MCF 10A (cell line): ENCODE measurements at places on chromosomes 12 and 14. TPM values are rescaled to one million over a fixed set of nuclear protein-coding genes. Genes with fewer than 3 reads are reported as not detected.

Gene SYT10
- total RNA-seq = not detected in 2 replicates

Gene AQP2
- total RNA-seq = not detected in 2 replicates

Gene SIRT4
- total RNA-seq = 0.61 TPM in 1 of 2 replicates, not detected in the other

Gene WSCD2
- not detected in 2 replicates for total RNA-seq

Gene RTL1
- total RNA-seq = not detected in 2 replicates

Gene LTB4R
- 15.8 and 19.9 TPM in 2 replicates for total RNA-seq

Gene MORN3
- total RNA-seq = 0.35 and 0.52 TPM in 2 replicates

Gene RPS29
- 1,499 and 1,837 TPM in 2 replicates for total RNA-seq

Gene SMOC1
- total RNA-seq = 22.9 and 23.6 TPM in 2 replicates

Gene NTN4
- total RNA-seq = 53.0 and 96.4 TPM in 2 replicates

Gene BHLHE41
- 1.1 and 3.4 TPM in 2 replicates for total RNA-seq

Gene SLC2A14
- total RNA-seq = not detected in 2 replicates

GRCh38 chr14:55730592-55731310 lies 150.7 kb downstream of the KTN1 start:
- DNase-seq = no peak

- no peak for DNase-seq
Measured at GRCh38 chr14:96744262-96744661, 52.9 kb upstream of the VRK1 start.

DNA sequence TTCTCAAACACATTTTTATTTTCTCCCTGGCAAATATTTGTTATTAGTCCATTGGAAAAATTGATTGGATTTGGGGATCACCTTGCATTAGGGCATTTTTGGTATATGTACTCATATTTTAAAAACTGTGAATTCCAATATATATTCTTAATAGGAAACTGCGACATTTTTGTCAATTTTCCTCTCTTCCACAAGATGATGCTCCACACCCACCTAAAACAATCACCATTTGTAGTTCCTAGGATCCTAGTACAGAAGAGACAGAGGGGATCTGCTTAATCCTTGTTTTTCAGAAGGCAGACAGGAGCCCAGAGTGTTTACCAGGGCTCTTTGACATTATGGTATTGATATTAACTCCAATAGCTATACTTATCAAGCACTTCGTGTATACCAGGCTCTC lies 22.8 kb upstream of the OASL start:
- peak; percentile 25 for DNase-seq

GRCh38 chr12:26777236-26777635 lies 55.8 kb downstream of the ITPR2 start:
- DNase-seq = no peak

- no peak for DNase-seq
Measured at GRCh38 chr12:124396544-124397398, 101.9 kb downstream of the RFLNA start.

GRCh38 chr12:111991946-111992345 lies 21.0 kb downstream of the TMEM116 start:
- no peak for DNase-seq

DNA sequence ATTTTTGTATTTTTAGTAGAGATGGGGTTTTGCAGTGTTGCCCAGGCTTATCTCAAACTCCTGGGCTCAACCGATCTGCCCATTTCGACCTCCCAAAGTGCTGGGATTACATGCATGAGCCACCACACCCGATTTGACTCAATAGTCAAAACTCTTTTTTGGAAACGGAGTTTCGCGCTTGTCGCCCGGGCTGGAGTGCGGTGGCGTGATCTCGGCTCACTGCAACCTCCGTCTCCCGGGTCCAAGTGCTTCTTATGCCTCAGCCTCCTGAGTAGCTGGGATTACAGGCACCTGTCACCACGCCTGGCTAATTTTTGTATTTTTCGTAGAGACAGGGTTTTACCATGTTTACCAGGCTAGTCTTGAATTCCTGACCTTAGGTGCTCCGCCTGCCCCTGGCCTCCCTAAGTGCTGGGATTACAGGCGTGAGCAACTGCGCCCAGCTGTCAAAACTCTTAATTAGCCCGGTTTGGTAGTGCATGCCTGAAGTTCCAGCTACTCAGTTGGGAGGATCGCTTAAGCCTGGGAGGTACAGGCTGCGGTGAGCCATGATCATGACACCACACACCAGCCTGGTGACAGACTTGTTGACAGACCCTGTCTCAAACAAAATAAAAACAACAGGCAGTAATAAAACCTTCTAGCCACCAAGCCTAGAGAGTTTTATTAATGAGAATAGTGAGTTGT lies 12.4 kb downstream of the MED21 start:
- no peak for DNase-seq

DNA sequence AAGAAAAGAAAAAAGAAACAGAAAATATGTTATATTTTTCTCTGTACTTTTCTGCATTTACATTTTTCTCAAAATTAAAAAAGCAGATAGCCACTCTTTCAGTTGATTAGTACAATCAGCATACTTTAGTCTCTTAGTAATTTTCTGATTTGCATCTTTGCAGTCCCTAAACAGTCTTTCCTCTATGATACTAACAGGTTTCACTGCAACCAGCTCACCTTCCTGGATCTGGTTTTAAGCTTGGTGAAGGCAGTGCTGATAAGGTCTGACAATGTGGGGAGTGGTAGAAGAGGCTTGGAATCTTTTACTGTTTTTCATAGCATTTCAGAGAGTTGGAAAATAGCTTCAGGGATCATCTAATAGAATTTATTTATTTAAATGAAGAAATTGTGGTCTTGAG lies 457.6 kb downstream of the ZFP36L1 start:
- no peak for DNase-seq

DNA sequence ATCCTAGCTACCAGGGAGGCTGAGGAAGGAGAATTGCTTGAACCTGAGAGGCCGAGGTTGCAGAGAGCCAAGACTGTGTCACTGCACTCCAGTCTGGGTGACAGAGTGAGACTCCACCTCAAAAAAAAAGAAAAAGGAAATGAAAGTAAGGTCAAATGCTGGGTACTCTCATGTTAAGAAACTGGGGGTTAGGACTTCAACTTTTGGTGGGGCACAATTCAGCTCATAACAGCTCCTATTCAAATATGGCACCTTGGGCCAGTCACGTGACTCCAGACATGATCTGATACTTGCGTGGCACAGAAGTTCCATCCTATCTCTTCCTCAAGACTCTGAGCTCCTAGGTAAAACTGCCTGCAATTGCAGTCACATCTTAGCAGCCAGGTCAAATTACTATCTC lies 142.7 kb downstream of the EGLN3 start:
- no peak for DNase-seq

DNA sequence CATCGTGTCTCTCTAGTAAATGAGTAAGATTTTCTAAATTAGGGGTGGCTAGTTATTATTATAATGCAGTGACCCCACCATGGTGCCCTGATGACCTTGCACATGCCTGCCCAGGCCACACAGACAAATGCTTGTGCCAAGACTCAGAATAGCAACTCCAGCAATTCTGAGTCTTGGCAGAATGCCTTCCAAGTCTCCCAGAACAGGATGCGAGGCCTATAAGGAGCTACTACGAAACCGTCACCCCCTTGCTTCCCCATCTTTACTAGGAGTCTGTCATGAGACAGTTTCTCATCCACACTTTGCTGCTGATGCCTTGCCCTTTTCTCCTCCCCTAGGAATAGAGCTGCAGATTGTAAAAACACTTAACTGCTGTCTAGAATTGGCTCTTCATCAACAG lies 559.9 kb downstream of the TRHDE start:
- DNase-seq = no peak

GRCh38 chr12:120643574-120643973 lies 3.1 kb downstream of the CABP1 start:
- DNase-seq = no peak

DNA sequence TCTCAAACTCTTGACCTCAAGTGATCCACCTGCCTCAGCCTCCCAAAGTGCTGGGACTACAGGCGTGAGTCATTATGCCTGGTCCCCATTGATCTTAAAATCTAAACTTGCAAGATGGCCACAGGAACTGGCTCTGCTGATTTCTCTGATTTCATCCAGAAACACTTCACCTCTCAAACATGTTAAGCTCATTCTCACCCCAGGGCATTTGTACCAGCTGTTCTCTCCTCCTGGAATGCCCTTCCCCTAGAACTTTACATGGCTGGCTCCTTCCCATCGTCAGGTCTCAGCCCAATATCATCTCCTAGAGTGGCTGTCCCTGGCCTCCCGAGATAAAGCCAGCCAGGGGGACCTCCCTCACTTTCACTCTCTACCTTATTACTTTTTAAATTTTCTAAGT lies 5.3 kb upstream of the LRTM2 start:
- DNase-seq = no peak

DNA sequence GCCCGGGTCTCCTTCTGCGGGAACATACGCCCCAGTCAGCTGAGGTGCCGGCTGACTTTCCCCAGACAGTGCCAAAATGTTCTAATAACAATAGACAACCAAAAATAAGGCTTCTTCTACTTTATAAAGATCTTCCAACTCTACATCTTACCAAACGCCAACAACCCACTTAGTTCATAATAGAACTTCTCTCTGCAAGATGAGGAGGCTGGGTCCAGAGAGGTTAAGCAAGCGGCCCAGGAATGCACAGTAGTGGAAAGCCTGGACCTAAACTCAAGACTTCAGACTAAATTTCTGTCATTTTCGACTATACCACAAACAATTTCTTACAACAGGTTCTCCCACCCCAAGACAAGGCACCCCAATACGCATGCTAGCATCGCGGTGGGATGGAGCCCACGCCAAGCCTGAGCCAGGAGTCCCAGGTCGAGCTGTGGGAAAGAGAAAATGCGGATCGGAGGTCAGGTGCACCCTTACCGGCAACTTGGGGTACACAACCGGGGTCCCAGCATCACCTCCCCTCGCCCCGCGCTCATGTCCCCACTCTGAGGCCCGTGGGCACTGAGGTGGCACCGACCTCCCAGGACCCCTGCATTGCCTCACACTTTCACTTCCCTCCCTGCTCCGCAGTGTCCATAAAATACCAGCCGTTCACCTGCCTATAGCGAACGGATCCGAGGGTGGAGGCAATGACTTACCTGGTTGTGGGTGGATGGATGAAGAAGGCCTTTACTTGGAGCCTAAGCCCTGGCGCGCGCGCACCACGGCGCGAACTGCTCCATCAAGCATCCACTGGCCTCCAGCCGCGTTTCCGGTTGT lies 42.1 kb upstream of the TBX5 start:
- DNase-seq = no peak

GRCh38 chr12:66929121-66929520 lies 250.2 kb upstream of the GRIP1 start:
- DNase-seq = no peak

DNA sequence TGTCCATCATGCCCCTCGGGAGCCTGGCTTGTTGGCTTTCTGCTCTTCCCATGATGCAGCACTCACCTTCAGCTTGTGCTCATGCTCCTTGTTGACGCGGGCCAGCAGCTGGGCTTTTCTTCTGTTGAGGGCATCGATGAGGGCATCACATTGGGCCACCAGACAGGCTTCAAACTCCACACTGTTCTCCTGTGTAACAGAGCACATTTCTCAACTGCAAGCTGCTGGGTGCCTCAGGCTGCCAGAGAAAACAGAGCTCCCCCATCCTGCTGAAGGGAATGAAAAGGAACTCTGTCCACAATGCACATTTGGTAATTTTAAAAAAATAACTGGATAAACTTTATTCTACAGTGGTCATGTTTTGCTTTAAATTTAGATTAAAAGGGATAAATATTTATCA lies 72.1 kb downstream of the TRIM9 start:
- no peak for DNase-seq

DNA sequence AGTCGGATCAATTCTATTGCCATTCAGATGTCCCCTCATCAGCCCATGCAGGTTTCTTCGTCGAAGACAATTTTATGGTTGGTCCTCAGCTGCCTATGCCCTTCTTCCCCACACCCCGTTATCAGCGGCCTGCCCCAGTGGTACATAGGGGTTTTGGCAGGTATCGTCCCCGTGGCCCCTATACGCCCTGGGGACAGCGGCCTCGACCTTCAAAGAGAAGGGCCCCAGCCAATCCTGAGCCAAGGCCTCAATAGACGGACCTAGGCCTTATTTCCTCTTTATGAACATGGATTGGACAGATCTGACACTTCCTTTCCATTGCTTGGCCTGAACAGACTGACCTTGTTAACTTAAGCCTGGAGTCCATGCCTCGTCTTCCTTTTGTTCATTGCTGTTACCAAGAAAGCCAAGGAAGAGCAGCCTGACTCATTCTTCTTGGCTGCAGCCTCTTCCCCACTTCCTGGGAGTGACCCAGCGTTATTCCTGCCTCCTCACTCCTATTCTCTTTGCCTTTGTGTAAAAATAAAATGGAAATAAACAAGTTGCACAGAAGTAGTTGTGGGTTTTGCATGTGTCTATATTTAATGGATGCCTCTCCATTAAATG lies 156.5 kb upstream of the AMIGO2 start:
- peak; percentile 92 for DNase-seq

DNA sequence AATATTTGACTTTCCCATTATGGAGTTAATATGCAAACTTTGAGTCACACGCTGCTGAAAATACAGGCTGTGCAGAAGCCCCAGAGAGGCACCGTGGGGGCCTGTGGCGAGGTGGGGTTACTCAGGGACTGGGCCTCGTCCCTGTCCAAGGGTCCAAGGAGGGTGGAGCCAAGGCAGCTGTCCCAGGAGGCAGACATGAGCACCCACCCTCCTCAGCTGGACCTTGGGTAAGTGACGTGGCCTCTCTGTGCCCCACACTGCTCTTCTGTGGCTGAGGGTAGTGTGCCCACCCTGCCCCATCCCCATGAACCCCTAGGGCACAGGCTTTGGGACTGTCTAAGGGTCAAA lies 39.4 kb downstream of the FAM222A start:
- no peak for DNase-seq

DNA sequence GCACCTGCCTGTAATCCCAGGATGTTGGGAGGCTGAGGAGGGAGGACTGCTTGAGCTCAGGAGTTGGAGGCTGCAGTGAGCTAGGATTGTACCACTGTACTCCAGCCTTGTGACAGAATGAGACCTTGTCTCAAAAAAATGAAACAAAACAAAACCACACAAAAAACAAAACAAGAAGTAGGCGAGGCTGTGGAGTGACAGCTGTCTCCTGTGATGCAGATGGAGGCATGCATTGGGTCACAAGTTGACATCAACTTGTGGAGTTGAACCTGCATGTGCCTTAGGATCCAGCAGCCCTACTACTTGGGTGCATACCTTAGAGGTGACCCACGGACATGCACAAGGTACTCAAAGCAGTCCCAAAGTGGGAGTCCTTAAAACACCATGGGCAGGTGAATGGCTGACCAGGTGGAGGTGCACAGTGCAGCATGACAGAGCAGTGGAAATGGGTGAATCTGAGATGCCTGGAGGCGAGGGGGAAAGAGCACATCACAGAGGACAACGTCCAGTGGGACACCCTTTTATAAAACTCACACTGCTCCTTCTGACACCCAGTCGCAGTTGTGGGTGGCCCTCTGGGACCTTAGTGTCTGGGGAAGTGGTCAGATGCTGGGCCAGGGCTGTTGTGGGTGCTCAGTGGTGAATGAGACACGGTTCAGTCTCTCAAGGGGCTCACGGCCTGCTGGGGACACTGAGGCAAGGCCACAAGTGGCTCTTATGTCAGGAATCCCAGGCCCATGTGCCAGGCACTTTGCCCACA lies 12.7 kb downstream of the PLBD2 start:
- no peak for DNase-seq

GRCh38 chr14:67385618-67386017 lies 25.5 kb downstream of the EIF2S1 start:
- DNase-seq = no peak

GRCh38 chr12:45425426-45425825 lies 209.5 kb downstream of the ANO6 start:
- DNase-seq = no peak

GRCh38 chr14:32826404-32827082 lies 112.1 kb upstream of the NPAS3 start:
- DNase-seq = no peak

GRCh38 chr12:45305907-45306306 lies 90.0 kb downstream of the ANO6 start:
- no peak for DNase-seq
